ENCODE measurements at places on chromosomes 6 and 20. TPM values are rescaled to one million over a fixed set of nuclear protein-coding genes. Genes with fewer than 3 reads are reported as not detected.

DNA sequence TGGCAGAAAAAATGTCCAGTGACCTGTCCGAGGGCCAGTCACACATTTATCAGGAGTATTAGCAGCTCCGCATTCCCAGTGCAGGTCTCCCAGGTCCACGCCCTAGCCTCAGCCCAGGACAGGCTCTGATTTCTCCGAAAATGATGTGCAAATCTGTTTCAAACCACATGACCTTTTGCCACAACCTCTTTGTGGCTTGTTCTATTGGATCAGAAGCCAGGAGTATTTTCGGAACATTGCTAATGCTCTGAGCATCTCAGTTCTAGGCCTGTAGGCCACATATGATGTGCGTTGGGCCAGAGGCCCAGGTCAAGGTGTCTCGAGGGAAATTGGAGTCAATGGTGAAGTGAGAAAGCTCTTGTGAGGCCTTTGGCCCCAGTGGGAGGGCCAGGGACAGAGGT lies 40.4 kb downstream of the SNX5 start:
- H3K27me3 ChIP-seq, result no peaks in the 10 kb centered on the region
- no peaks in the 10 kb centered on the region for H3K36me3 ChIP-seq
- H3K4me1 ChIP-seq, result peaks cover 3% of the 10 kb centered on the region
- DNase-seq, result no peak
- no peak overlapping the region for H3K4me3 ChIP-seq
- no peak overlapping the region for H3K27ac ChIP-seq

The HLA-DRA gene
- 4.7 TPM for total RNA-seq

The SAMD5 gene
- total RNA-seq, result 4.0 TPM

GRCh38 chr20:51338692-51339440 lies 203.7 kb downstream of the NFATC2 start:
- no peak for DNase-seq
- H3K4me1 ChIP-seq, result no peaks in the 10 kb centered on the region
- H3K4me3 ChIP-seq, result no peak overlapping the region
- H3K36me3 ChIP-seq, result no peaks in the 10 kb centered on the region
- H3K27me3 ChIP-seq, result no peaks in the 10 kb centered on the region
